ENCODE measurements at places on chromosomes 3 and 15. TPM values are rescaled to one million over a fixed set of nuclear protein-coding genes. Genes with fewer than 3 reads are reported as not detected.

GRCh38 chr3:107106316-107106715 is 270.9 kb upstream of the CCDC54 start:
- H3K4me1 ChIP-seq, result no peaks in the 10 kb centered on the region
- no peak overlapping the region for H3K27ac ChIP-seq
- H3K36me3 ChIP-seq, result no peaks in the 10 kb centered on the region
- DNase-seq, result no peak
- H3K27me3 ChIP-seq, result no peaks in the 10 kb centered on the region
- no peak overlapping the region for H3K4me3 ChIP-seq

- no peak for DNase-seq
- H3K27me3 ChIP-seq, result no peaks in the 10 kb centered on the region
- H3K36me3 ChIP-seq, result peaks cover 9% of the 10 kb centered on the region
- peak overlapping the region; percentile 72 for H3K27ac ChIP-seq
- H3K4me3 ChIP-seq, result peak overlapping the region; percentile 27
Measured at GRCh38 chr3:14142567-14143270, 17.9 kb downstream of the TMEM43 start.

DNA sequence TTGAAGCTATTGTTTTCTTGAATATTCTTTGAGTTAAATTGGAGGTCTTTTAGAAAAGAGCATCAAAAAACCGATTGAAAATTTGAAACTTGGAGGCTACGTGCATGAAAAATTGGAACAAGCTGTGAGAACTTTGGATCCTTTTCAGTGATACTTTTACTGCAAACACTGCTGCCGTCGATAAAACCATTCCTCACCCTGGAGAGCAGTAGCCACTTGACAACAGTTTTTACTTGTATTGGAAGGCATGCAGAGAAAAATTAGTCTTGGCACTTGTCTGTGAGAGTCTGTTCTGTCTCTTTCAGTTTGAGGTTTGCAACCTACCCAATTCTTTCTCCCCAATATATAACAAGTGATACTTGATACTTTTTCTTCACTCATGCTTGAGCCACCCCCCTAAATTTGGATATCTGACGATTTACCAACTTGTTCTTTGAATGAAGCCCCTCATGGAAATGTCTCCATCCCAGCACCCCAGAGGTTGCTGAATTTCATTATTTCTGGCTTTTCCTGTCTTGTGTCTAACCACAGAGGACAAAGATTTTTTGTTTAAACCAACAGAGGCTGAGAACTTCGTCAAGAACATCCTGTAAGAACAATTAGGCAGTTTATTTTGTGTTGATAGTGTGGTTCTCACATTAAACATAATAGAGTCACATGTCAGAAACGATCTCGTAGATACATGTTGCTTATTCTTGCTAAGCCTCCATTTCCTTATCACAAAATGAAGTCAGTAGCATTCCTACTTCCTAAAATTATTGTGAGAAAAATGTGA is 307.3 kb upstream of the PLSCR5 start:
- no peaks in the 10 kb centered on the region for H3K4me1 ChIP-seq
- no peak for DNase-seq
- H3K36me3 ChIP-seq, result no peaks in the 10 kb centered on the region
- H3K27me3 ChIP-seq, result no peaks in the 10 kb centered on the region
- H3K27ac ChIP-seq, result no peak overlapping the region
- H3K4me3 ChIP-seq, result no peak overlapping the region

GRCh38 chr15:73308305-73308704 is 60.5 kb downstream of the HCN4 start:
- H3K4me3 ChIP-seq, result no peak overlapping the region
- no peaks in the 10 kb centered on the region for H3K27me3 ChIP-seq
- H3K36me3 ChIP-seq, result no peaks in the 10 kb centered on the region
- DNase-seq, result no peak
- no peak overlapping the region for H3K27ac ChIP-seq

DNA sequence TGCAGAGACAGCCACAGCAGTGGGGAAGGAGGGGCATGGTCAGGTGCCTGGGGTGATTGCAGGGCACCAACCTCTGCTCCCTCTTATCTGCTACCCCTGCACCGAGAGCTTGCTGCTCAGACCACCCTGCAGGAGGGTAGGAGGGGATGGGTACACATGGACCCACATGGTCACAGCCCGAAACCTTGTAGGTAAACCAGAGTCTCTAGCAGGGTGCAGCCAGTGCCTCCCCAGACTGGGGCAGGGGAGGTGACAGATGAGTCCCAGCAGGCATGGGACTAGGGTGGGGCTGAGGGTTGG is 49.2 kb downstream of the FAH start:
- peaks cover 28% of the 10 kb centered on the region for H3K27me3 ChIP-seq
- H3K27ac ChIP-seq, result no peak overlapping the region

DNA sequence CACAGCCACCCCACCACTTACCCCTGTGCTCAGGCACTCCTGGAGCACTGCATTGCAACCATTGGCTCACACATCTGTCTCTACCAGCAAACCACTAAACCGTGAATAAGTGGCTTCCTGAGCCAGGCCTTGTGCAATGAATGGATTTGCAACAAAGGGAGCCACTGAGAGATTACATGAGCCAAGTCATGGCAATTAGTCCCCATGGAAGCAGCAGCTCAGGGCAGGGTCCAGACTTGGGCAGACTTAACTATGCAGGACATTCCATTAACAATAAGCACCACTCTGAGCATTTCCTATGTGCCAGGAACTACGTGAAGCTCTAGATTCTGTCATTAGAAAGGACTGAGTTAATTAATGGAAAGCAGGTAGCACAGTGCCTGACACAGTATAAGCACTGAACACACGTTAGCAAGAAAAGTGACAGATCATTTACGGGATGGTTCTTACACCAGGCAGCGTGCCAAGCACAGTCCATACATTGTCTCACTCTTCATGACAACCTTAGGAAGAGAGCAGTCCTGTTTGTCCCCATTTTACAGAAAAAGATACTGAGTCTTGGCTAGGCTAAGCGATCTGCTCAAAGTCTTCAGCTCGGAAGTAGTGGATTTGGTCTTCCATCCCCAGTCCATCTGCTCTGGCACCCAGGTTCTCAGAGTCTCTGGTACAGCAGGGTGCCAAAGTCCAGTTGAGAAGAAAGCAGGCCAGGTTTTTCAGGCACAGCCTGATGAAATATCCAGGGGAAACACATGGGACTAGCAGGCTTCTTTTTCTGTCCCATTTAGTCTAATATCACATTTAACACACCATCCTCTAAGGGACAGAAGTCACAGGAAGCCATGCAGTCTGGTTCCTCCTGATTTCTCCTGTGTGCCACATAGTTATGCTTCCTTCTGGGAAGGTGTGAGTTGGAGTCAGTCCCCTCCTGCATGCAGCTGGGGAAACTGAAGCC is 44.1 kb downstream of the LIPC start:
- peaks cover 68% of the 10 kb centered on the region for H3K4me1 ChIP-seq
- H3K4me3 ChIP-seq, result peak overlapping the region; percentile 76
- H3K27ac ChIP-seq, result peak overlapping the region; percentile 94
- no peak for DNase-seq
- no peaks in the 10 kb centered on the region for H3K27me3 ChIP-seq
- H3K36me3 ChIP-seq, result peaks cover 12% of the 10 kb centered on the region

DNA sequence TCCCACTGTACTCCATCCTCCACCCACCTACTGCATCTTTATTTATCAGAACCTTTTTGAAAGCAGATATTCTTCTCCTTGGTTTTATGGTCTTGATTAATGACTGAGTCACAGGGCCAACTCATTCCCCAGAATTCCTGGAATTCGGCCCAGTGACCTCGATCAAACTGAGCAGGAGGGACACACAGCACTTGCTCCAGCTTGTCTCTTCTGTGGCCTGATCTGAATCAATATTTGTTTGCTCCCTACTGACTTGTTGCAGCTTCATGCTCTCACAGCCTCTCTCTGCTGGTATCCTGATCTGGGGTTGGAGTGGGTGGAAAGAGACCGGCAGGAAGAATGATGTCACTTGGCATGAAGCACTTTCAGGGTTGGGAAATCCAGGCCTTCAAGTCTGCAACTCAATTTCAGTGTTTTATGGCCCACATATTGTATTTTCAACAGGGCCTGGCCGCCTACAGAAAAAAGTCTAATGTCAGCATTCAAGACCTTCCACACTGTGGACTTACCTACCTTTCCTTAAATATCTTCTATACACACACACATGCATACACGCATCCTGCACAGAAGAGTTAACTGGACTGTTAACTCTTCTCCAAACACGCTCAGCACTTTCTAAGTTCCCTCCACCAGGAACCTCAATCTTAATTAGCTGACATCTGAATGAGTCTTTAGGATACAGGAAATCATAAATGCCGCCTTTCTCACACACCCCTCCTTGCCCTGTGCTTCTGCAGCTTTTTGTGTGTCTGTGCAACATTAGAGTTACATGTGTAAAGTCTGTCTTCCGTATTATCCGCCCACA is 4.6 kb downstream of the ANXA2 start:
- DNase-seq, result no peak
- H3K36me3 ChIP-seq, result peaks cover 27% of the 10 kb centered on the region
- no peak overlapping the region for H3K27ac ChIP-seq
- H3K4me1 ChIP-seq, result peaks cover 49% of the 10 kb centered on the region
- no peak overlapping the region for H3K4me3 ChIP-seq

GRCh38 chr15:99504823-99505551 is 60.8 kb upstream of the MEF2A start:
- H3K4me1 ChIP-seq, result peaks cover 74% of the 10 kb centered on the region
- DNase-seq, result no peak
- H3K27me3 ChIP-seq, result no peaks in the 10 kb centered on the region

- H3K27ac ChIP-seq, result no peak overlapping the region
- H3K4me3 ChIP-seq, result no peak overlapping the region
Measured at GRCh38 chr15:34070003-34070402, 31.0 kb upstream of the AVEN start.

DNA sequence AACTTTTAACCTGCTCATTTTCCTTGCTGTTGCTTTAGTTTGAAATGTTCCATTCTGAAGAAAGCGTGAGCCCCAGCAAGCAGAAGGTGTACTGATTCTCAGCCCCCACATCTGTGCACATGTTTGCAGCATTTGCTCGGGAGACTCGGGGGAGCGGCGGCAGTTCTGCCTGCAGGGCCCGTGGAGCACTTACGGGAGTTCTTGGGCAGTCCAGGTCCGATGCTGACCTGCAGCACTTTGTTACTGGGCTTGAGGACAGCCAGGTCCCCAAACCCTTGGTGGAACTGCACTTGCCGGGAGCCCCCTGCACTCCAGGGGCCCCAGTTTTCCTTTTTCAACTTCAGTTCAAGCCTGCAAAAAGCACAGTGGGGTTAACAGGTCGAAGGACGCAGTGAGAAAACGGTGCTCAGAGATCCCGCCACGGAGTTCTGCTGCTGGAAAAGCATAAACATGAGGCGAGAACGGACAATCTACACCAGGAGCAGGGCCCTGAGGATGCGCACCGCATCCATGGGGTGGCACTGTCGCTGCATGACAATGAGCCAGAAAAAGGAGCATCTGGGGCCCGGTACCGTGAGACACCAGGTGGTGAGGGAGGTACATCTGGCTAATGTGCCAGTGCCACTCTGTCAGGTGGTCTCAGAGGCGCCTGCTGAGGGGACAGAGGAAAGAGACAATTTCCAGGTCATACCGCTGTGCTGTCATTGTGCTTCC is 45.6 kb upstream of the LDHAL6B start:
- DNase-seq, result no peak
- H3K36me3 ChIP-seq, result peaks cover 40% of the 10 kb centered on the region
- H3K27me3 ChIP-seq, result no peaks in the 10 kb centered on the region
- H3K4me3 ChIP-seq, result no peak overlapping the region
- H3K4me1 ChIP-seq, result peaks cover 3% of the 10 kb centered on the region
- no peak overlapping the region for H3K27ac ChIP-seq

- no peak overlapping the region for H3K27ac ChIP-seq
- H3K27me3 ChIP-seq, result no peaks in the 10 kb centered on the region
- no peaks in the 10 kb centered on the region for H3K4me1 ChIP-seq
- H3K36me3 ChIP-seq, result peaks cover 6% of the 10 kb centered on the region
Measured at GRCh38 chr3:143601723-143602484, 246.4 kb downstream of the SLC9A9 start.

DNA sequence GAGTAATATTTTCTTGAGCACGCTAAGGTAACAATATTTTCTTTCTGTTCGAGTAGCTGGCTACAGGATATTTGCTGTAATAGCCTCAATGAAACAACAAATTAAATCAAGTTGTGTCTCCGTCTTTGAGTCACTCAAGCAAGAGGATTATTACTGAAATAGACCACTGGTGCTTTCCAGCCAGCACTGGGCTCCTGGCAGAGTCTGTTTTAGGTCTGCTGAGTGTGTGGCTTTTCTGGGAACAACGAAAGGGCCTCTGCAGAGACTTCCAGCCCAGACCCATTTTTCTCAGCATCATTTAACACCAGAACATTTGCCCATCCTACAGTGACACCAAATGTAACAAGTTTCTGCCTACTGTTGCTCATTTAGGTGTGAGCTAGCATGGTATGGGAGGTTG is 652.9 kb downstream of the MAGI1 start:
- H3K4me3 ChIP-seq, result no peak overlapping the region
- no peaks in the 10 kb centered on the region for H3K36me3 ChIP-seq
- no peak for DNase-seq

DNA sequence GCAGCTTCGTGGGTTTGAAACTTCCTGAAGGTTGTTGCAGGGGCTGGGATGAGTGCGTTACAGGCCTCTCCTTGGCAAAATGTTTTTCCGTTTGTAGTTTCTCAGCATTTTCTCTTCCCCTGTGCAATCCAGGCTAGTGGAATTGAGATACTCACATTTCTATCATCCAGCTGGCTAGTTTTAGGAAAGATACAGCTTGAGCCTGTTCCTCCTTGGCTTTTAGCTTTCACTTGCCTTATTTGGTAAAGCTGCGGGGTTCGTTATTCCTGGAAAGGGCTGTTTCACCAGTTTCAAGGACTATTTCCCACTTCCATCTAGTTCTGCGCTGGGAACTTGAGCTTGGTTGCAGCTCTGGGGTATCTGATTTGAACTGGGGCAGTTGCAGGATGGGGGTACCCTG is 90.3 kb downstream of the ITPR1 start:
- H3K27me3 ChIP-seq, result no peaks in the 10 kb centered on the region

DNA sequence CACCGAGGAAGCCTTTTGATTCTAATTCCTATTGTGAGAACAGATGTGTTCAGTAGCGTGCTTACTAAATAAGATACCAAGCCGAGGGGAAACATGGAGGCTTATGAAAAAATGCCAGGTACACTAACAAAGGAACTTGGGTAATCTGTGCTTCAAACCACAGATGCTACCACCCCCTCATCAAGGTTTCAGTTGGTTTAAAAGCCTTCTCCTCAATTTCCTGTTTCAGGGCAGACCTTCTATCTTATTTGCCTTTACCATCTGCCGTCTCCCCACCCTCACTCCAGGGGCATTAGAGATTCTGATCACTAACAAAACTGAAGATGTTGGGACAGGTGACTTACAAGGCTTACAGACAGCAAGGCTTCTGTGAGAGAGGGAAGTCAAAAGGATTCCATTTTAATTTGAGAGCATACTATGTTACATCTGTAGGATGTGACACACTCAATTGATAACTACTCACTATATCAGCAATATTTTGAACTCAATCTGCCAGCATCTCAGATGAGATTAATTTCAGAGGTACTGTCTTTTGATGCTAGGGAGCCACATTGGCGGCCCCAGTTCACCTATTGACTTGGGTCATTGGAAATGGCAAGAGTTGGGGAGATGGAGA is 60.6 kb upstream of the PLCL2 start:
- peaks cover 9% of the 10 kb centered on the region for H3K27me3 ChIP-seq
- DNase-seq, result no peak
- H3K4me1 ChIP-seq, result peaks cover 28% of the 10 kb centered on the region
- H3K36me3 ChIP-seq, result peaks cover 8% of the 10 kb centered on the region

The RPL4 gene
- 2,522 TPM for total RNA-seq

The GRAMD1C gene
- total RNA-seq, result 1.2 TPM

The CLDND1 gene
- 534 TPM for total RNA-seq

The LRTM1 gene
- total RNA-seq, result not detected

The KLHL40 gene
- not detected for total RNA-seq

The VWA5B2 gene
- not detected for total RNA-seq

The ZBTB47 gene
- total RNA-seq, result 1.1 TPM

The XIRP1 gene
- total RNA-seq, result not detected

The CELSR3 gene
- total RNA-seq, result 16.2 TPM

The RTP4 gene
- 17.1 TPM for total RNA-seq

The RTP3 gene
- total RNA-seq, result not detected

The CCDC191 gene
- total RNA-seq, result 2.7 TPM

The CP gene
- total RNA-seq, result not detected
